ENCODE measurements at places on chromosomes 7 and 10. TPM values are rescaled to one million over a fixed set of nuclear protein-coding genes. Genes with fewer than 3 reads are reported as not detected.

DNA sequence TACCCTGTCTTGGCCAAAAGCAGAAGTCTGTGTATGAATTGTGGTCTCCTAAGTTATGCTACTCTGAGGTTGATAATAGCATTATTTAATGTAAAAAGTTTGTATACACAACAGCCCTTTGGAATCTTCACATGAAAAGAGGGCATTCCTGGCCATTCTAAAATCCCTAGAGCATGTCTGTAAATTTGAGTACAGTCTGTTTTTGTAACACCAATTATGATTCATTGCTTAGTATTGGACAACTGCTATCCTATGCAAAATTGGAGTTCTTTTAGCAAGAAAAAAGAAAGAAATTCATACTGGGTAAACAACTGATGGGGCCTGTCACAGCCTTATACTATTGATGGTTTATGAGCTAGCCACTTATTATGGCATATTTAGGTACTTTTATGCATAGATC, 10.2 kb downstream of the CUTC start:
- no peak for DNase-seq

DNA sequence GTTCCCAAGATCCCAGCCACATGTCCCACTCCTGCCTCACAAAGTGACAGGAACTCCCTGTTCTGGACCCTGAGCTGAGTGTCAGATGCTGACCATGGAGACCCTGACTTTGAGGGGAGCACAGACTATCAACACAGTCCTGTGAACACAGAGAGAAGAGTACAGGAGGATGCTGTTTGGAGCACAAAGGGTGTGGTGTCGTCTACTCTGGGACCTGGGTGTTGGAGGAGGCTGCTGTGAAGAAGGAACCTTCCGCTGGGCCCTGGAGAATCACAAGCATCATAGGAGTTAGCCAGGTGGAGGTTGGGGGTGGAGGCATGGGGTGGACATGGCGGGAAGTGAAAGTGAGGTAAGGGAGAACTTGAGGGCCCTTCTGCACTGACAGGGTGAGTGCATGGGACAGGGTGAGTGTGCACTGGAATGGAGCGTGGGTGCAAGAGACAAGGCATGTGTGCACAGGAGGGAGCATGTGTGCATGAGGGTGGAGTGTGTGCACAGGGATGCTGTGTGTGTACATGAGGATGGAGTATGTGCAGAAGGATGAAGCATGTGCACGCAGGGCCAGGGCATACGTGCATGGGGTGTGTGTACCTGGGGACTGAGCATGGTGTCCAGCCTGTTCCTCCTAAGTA, 70.7 kb upstream of the ANTXRL start:
- no peak for DNase-seq

- DNase-seq: no peak
These were observed 376.1 kb upstream of the CHRM2 start for GRCh38 chr7:136492366-136492765.

Gene ZNF518A
- 16.6 TPM for total RNA-seq

Gene NEUROD6
- total RNA-seq: not detected

- DNase-seq: no peak
These were observed 478.2 kb upstream of the LRRN3 start for GRCh38 chr7:110612680-110613079.

- DNase-seq: no peak
These were observed 5.1 kb downstream of the PTTG1IP2 start for GRCh38 chr7:90474284-90475210.

DNA sequence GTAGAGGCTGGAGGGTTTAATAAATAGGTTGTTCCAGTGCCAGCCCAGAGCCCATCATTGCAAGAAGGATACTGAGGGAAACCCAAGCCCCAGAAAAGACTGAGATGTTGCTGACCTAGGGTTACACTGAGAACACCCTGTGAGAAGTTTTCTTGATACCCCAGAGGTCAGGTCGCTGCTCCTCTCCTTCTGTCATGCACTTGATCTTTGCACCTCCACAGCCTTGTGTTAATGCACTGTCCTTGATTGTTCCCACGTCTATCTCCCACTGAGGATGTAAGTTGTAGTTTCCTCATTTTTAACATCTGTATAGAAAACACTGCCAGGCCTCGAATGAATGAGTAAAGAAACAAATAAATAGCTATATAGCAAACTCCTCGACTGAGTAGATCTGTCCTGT, 195.3 kb upstream of the AHR start:
- no peak for DNase-seq

GRCh38 chr7:5827755-5828154, 46.3 kb upstream of the RNF216 start:
- DNase-seq: peak; percentile 15

Gene ANK3
- total RNA-seq: 9.6 TPM

- no peak for DNase-seq
These were observed 9.8 kb downstream of the UPP1 start for GRCh38 chr7:48098846-48099245.

- peak; percentile 80 for DNase-seq
These were observed 103.8 kb downstream of the HTR5A start for GRCh38 chr7:155173905-155174304.

DNA sequence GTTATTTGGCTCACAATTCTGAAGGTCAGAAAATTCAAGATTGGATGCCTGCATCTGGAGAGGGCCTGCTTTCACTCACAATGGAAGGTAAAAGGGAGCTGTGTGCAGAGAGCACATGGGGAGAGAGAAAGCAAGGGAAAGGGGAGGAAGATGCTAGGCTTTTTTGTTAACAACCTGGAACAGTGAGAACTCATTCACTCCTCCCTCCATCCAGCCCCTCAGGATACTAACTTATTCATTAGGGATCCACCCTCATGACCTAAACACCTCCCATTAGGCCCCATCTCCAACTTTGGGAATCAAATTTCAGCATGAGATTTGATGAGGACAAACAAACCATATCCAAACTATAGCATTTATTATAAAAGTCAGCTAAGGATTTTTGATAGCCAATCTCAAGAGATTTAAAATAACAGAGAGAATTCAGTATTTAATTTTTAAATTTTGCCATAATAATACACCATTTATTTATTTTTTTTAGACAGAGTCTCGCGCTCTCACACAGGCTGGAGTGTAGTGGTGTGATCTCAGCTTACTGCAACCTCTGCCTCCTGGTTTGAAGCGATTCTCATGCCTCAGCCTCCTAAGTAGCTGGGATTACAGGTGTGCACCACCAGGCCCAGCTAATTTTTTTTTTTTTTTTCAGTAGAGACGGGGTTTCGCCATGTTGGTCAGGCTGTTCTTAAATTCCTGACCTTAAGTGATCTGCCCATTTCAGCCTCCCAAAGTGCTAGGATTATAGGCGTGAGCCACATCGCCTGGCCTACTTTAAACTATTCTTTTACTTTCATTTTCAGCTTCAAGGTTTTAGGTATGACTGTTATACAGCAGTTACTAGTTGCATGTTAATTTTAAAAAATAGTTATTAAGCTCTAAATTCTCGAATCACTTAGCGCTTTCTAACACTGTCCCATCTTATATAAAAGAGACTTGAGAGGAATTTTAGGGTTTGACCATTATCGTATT, 20.3 kb upstream of the ETV1 start:
- DNase-seq: no peak

DNA sequence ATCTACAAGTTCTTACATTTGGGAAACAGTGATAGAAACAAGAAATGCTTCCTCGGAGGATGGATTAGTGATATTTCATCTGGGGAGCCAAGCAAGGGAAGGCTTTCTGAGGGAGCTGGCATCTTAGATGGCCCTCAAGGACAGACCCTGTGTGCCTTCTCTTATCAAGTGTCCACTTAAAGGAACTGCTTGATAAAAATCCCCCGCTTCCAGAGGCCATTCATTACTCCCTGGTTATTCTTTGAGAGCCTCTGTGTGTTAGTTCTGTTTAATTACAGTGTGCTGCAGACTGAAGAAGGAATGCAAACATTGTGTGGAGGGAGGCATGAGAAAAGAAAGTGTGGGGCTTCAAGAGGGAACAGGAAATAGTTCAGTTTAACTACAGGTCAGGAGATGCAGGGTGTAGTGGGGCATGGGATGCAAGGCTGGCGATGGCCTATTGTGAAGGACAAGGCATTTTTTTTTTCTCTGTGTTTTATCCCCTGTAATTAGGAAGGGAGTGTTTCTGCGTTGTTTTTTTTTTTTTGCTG, 145.4 kb downstream of the SNX10 start:
- DNase-seq: no peak

Gene ACHE
- 3.6 TPM for total RNA-seq

DNA sequence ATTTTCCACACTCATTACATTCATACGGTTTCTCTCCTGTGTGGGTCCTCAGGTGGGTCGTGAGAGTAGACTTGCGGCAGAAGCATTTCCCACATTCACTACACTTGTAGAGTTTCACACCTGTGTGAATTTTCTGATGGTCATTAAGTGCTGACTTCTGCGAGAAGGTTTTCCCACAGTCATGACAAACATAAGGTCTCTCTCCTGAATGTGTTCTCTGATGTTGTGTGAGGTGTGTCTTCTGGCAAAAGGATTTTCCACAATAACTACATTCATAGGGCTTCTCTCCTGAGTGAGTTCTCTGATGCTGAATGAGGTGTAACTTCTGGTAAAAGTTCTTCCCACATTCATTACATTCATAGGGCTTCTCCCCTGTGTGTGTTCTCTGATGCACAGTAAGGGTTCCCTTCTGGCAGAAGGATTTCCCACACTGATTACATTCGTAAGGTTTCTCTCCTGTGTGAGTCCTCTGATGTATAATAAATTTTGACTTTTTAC, 15.1 kb downstream of the ZNF12 start:
- DNase-seq: no peak

- DNase-seq: no peak
These were observed 107.3 kb upstream of the NANOS1 start for GRCh38 chr10:118922226-118922625.

- DNase-seq: no peak
These were observed 193.0 kb downstream of the CACNA2D1 start for GRCh38 chr7:82250598-82250997.

Gene DNAJC12
- total RNA-seq: 15.8 TPM

- no peak for DNase-seq
These were observed 168.2 kb downstream of the TNS3 start for GRCh38 chr7:47413526-47414341.

GRCh38 chr7:107643938-107644308, 16.7 kb upstream of the SLC26A4 start:
- DNase-seq: no peak

DNA sequence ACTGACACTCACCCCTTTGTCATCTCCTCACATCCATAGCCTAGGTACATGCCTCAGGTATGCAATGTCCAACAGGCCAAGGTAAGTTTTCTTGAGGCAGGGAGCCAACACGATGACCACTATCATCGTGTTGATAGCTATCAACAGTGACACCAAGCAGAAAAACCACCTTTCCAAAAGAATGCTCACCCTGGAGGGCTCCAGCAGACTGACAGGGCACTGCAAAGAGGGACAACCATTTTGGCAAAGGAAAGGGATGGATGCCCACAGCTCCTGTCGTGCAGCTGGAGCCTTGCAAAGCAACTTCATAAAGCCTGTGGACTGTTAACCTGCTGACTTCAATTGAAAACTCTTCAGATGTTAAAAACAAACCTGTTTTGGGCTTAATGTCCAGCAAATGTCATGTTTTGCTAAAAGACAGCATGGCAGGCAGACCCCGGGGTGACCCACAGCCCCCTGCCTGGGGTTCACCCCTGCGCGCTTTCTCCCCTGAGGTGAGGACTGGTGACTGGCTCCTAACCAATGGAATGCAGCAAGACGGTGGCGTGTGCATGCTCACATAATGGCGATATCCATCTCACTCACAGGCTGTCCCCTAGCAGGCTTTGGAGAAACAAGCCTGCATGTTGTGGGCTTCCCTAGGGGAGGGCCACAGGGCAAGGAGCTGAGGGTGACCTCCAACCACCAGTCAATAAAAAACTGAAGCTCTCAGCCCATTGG, 293.8 kb downstream of the TCERG1L start:
- no peak for DNase-seq

GRCh38 chr10:8321990-8322389, 267.5 kb downstream of the GATA3 start:
- no peak for DNase-seq

DNA sequence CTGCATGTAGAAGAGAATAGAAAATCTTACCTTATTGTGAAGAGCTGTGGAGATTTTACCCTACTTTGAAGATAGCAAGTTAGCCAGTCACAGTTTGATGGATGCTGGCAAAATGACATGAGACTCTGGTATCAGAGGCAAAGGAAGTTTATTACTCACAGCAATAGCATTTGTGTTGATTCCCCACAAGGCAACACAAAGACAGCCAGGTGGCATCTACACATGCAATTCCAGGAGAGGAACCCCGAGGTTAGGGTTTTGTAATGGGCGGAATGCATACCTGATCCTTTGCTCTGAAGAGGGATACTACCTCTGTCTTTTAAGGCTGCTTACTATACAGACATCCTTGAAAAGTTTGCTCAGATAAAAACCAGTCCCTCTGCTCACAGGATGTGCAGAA, 59.5 kb downstream of the AHR start:
- DNase-seq: no peak

GRCh38 chr10:111316722-111317212, 239.9 kb downstream of the ADRA2A start:
- DNase-seq: no peak

- DNase-seq: no peak
These were observed 32.6 kb downstream of the CCNJ start for GRCh38 chr10:96075977-96076376.

DNA sequence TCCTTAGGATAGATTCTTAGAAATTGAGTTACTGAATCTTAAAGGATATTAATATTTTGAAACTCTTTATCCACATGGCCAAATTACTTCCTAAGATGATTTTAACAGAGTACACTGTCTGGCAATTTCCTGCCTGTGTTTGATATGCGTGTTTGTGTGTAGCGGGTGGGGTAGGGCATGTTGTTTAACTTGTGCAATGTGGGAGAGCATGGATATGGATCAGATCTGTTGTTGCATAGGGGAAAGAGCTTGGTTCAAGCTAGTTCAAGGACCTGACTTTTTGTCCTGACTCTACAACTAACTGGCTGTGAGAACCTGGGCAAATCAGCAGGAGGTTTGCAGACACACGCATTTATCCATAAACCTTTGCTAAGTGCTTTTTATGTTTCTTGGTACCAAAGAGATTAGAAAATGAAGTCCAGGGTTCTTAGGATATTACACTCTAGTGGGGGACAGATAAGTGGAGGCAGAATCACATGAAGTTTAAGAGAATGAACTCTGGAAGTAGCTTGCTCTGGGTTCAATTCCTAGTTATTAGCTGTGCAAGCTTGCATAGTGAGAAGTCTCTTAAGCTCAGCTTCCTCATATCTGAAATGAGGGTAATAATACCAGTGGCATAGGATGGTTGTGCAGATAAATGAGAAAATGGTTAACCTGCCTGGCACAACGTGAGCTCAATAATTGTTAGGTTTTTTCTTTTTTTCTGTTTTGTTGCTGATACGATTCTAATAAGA, 96.3 kb upstream of the PRR15 start:
- no peak for DNase-seq

Measured in G401 (cell line).